ENCODE measurements at places on chromosomes 16 and 17.

GRCh38 chr17:16381496-16381820 is 567 bp downstream of the UBB start:
- no peak for DNase-seq

GRCh38 chr17:60604686-60605334 is 4.8 kb downstream of the PPM1D start:
- DNase-seq: no peak

DNA sequence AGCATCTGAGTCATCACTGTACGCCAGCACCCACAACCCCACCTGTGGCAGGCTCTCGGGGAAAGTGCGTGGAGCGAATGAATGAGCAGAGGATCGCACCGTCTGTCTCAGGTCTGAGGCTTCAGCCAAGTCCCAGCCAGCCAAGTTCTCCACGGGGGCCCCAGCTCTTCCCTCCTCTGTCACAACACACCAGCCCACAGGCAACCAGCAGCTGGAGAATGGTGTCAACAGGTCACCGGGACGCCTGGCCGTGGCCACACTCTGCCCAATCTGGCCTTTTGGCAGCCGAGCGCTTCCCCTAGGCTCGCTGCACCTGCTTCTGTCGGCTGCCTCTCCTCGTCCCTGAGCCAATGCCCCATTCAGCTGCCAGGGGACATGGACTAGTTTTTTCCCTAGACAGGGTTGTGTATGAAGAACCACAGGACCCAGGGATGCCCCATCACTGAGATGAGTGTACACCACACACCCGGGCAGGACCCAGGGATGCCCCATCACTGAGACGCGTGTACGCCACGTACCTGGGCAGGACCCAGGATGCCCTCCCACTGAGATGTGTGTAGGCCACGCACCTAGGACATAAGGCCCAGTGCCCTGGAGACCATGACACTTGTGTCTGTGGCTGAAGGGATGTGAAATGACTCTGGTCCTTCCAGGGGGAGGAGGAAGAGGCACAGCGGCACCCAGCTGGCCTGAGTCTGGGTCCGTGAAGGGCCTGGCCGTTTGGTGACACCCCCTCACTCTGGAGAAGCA is 52.8 kb downstream of the ABR start:
- no peak for DNase-seq

DNA sequence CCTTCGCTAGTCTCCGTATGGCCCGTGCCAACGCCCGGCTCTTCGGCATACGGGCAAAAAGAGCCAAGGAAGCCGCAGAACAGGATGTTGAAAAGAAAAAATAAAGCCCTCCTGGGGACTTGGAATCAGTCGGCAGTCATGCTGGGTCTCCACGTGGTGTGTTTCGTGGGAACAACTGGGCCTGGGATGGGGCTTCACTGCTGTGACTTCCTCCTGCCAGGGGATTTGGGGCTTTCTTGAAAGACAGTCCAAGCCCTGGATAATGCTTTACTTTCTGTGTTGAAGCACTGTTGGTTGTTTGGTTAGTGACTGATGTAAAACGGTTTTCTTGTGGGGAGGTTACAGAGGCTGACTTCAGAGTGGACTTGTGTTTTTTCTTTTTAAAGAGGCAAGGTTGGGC is 2.5 kb downstream of the RPL13 start:
- DNase-seq: no peak

- no peak for DNase-seq
These were observed 3.5 kb downstream of the KCNJ16 start for GRCh38 chr17:70078549-70078948.

GRCh38 chr17:66398617-66399016 is 96.2 kb downstream of the PRKCA start:
- DNase-seq: no peak

GRCh38 chr17:78898947-78899346 is 4.1 kb downstream of the CEP295NL start:
- no peak for DNase-seq

DNA sequence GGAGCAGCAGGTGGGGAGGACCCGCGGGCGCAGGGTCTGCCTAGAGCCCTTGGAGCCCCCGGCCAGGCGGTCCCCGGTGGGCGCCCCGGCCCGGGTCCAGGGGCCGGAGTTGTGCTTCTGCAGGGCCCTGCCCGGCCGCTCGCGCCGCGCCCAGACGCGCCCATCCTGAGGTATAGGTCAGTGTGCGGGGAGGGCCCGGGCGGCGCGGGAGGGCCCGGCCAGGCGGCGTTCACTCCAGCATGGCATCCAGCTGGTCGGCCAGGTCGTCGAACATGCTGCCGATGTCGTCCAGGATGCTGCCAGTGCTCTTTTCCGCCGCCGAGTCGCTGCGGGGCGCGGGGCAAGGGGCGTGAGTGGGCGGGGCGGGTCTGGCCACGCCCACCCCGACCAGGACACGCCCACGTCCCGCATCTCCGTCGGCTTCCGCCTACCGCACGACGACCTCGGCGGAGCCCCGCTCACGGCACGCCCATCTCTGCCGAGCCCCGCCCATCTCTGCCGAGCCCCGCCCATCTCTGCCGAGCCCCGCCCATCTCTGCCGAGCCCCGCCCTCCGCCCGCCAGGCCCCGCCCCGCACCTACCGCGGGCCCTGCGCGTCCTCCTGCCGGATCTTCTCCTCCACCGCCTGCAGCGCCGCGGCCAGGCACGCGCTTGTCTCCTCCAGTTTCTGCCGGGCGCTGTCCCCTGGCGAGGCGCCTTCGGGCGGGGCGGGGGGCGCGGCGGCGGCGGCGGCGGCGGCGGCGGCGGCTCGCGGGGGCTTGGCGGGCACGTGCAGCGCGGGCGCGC is 17.9 kb downstream of the CASKIN1 start:
- DNase-seq: peak; percentile 60

DNA sequence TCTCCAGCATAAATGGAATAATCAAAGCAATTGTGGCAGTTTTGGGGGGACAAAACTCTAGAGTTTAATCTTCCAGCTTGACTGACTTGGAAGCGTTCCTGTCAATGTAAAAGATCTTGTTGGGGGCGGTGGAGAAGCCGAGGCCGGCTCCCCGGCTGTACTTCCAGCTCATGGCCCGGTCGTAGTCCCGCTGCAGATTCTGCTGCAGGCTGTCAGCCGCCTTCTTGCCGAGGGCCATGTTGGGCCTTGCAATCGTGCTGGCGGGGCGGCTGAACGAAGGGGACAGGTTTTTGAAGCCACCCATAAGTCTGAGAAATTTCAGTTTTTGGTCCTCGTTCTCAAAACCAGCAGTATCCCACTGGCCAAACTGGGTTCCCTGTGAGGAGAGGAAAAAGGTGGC is 11.2 kb downstream of the KNOP1 start:
- DNase-seq: no peak

- no peak for DNase-seq
These were observed 88.3 kb upstream of the GSE1 start for GRCh38 chr16:85524630-85525419.

GRCh38 chr17:82324566-82325285 is 7.3 kb upstream of the CD7 start:
- DNase-seq: no peak

DNA sequence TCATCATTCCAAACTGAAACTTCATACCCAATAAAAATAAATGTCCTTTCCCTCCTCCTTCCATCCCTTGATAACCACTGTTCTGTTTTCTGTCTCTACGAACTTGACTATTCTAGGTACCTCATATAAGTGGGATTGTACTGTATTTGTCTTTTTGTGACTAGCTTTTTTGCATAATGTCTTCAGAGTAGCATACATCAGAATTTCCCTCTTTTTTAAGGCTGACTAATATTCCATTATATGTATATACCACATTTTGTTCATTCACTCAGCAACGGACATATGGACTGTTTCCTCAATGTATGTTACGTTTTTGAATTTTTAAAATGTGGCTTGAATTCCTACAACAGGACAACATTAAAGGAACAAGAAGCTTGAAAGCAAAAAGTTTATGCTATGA is 1.5 kb upstream of the NUFIP2 start:
- DNase-seq: no peak

GRCh38 chr17:59846394-59847165 is 46.2 kb downstream of the TUBD1 start:
- DNase-seq: peak; percentile 82

- no peak for DNase-seq
These were observed 24.2 kb downstream of the SIAH1 start for GRCh38 chr16:48361012-48361411.

DNA sequence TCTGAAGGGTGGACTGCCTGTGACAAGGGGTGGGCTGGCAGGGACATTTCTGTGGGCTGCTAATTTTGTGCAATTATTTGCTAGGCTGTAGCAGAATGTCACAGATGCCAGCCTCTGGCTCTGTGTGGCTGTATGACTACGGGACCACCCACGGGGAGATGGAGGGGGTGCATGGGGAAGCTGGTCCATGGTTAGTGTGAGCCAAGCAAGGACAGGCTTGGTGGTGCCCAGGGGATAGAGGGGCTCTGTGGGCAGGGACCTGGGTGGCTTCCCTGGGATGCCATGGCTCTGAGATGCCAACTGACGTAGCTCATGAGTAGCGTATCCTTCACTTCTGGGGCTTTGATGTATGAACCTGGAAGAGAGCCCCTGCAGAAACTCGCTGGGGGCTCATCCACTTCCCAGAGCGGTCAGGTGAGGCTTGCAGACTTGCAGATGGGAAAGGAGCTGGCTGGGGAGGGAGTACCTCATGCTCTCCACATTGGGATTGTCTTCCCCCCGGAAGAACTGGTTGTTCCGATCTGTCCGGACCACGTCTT is 87.2 kb downstream of the TBC1D16 start:
- DNase-seq: no peak

GRCh38 chr17:12247761-12248160 is 227.1 kb downstream of the MAP2K4 start:
- no peak for DNase-seq

- DNase-seq: no peak
These were observed 139.0 kb downstream of the SNX11 start for GRCh38 chr17:48246612-48247011.

DNA sequence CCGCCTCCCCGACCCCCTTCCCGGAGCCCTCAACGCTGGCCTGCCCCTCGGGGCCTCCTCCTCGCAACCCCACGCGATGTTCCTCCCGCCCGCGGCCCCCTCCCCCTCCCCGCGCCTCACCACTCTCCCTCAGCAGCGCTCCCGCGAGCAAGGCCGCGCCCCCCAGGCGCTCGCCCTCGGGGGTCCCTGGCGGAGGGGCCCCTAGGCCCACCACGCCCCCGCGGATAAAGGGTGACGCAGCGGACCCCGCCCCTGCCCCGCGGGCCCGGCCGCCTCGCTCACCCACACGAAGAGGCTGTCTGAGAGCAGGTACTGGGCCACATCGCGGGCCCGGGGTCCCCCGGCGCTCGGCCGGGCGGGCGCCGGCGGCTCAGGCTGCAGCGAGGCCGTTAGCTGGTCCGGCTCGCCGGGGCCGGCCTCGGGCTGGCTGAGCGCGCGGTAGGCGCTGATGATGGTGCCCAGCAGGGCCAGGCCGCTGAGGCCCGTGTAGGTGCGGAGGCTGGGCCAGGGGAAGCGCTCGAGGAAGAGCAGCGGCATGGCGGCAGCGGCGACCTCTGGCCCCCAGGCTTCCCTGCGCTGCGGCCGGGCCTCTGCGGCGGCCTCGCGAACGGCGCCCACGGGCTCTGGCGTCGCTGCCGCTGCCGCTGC is 430 bp downstream of the AMFR start:
- peak; percentile 17 for DNase-seq

- DNase-seq: no peak
These were observed 762 bp downstream of the RAB40B start for GRCh38 chr17:82697808-82698064.

DNA sequence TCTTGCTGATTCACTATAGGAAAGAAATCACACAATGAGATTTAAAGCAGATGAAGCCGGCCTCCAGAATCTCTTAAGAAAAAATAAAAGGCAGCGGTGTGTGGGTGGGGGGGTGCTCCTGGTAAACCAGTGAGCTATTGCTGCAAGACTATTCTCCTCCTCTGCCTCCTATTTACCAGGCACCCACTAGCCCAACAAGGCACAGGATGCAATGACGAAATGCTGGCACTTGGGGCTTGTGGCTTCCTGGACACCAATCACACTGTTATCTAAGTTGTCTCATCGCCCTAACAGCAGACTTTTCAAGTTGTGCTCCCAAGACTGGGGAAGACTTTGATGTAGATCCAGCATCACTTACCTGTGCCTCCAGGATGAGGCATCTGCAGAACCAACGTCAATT is 50.2 kb upstream of the NDRG4 start:
- DNase-seq: peak; percentile 15

DNA sequence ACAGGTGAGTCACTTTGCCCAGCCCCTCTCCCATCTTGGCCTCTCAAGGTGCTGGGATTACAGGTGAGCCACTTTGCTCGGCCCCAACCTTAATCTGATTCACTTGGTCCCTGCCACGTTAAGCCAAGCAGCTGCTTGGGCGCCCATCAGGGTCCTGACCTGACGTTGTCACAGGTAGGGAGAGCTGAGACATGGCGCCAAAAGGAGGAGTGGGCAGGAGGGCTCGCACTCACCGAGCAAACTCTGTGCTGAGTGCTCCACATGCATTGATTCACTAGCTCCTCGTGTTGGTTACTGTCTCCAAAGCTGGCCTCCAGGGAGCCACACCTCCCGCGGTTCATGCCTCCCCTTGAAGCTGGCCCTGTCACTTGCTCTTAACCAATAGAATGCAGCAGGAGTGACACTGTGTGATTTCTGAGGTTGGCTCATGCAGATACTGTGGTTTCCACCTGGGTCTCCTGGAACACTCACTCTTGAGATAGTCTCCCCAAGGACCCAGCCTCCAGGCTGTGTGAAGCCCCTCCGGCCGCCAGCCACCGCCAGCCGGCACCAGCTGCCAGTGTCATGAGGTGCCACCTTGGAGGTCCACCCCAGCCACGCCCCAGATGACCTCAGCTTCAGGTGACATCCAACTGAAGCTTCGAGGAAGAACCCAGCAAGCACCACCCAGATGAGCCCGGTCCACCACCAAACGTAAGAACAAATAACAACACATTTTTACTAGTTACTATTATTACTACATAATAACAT is 223.0 kb downstream of the GSG1L start:
- no peak for DNase-seq

DNA sequence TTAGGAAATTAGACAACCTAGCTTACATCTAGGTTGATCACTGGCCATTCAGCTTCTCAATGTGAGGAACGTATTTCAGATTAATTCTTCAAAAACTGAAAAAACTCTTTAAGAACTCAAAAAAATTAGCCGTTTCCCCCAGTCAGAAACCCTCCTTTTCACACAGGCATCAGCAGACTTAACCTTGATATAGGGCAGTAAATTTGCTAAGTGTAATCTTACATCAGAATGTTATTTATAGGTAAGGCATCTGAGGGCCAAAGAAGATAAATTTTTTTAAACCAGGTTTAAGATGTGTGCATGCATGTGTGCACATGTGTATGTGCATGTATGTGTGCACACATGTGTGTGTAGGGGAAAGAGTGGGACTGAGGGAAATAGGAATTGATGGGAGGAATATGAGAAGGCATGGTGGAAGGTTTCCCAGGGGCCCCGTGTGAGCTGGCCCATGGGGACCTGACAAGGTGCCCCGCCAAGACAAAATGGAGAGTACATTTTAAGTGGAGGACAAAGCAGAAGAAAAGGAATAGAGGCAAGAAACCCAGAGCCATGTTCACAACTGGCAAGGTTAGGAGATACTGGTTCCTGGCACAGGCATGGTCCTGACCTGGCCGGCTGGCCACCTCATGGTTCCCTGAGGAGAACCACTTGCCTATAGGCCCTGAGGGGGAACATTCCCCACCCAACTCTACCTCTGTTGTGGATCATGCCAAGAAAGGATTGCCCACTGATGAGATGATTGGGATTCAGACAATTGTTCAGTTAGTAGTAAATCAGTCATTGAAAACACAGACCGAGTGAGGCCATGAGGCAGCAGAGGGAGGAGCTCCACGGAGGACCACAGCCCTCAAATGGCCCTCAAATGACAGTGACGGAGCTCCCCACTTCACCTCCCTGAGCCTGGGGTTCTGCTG is 33.0 kb downstream of the TEX2 start:
- no peak for DNase-seq

GRCh38 chr17:45784293-45784740 is at the start of gene CRHR1:
Gene CRHR1, plus strand, starts transcription at chr17:45784320. Its CDS starts 225 bp downstream, at chr17:45784545.
- no peak for DNase-seq

GRCh38 chr17:28951991-28952975 is 965 bp upstream of the PHF12 start:
- DNase-seq: peak; percentile 98

Measured in activated CD4-positive, alpha-beta T cell treated with anti-CD3 and anti-CD28 coated beads, Interleukin-2, Interleukin-6, amounts not matched to agents 100 ng/mL and 50 ng/mL, durations not matched to agents 16 hours and 8 hours (primary cell).